ENCODE measurements at places on chromosomes 2 and 18.

DNA sequence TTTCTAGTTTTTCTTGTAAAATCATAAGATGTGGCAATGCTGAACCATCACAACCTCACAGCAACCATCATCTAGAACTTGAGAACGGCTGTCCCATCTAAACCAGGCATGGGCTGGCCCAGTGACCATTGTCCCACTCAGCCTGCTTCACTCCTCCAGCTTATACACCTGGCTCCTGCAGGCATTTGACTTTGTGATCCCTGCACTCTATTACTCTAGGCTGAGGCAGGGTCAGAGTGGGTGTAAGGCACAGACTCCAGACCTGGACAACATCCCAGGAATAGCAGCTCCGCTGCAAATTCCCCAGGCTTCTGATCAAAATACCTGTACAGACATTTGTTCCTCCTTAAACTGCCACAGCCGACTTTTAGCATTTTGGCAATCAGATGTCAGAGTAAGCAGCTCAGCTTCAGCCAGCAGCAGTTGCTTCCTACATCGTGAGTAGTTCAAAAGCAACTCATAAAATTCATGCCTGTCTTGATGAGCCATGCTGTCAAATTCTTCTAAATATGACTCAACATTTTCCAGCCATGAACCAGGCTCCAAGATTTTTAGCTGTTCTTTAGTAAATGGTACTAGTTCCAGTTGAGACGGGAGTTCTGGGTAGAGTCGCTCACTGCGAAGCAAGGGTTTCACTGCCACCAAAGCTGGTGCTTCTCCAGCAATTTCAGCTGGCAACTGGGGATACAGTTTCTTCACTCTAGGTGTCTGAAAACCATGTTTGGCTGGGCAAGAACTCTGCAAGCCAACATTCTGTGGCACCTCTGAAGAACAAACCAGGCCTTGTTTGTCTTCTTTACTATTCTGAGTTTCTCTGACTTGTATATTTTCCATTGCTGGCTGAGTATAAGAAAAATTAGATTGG, 12.8 kb downstream of the EPG5 start:
- DNase-seq: no peak

DNA sequence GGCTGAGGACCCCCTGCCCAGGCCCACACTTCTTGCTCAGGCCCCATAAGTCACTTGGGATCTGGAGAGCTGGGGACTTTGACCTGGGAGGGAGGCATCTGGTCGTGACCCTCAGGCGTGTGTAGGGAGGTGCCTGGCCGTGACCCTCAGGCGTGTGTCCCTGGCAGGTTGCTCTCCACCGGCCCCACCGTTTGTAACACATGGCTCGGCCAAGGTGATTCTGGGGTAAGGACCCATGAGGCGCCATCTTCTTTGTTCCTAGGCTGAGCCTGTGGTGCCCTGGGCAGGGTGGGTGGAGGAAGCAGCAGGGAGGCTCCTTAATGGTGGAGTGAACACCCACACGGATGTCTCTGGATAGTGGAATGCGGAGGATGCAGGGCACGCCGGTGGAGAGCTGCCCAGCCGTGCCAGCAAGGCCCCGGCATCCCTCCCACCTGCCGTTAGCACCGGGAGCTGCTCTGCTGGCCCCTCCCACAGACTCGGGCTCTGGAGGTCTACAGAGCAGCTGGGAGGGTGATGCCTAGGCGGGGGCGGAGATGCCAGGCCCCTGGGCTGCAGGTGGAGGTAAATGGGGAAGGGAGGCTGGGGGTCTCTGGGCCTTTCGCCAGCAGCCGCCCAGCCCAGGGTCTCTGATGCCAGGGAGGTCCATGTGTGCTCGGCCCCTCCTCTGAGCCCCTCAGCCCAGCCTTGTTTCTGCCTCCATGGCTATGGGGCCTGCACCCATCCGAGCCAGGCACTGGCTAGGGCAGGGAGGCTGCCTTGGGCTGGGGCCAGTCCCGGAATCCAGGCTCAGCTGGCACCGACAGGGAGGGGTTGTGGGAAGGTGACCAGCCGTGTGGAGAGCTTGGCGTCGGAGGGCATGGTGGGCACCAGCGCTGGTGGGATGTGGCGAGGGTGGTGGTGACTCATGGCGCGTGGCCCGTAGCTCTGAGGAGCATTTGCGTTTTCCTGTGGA, 1.1 kb upstream of the GAL3ST2 start:
- no peak for DNase-seq

GRCh38 chr18:44742718-44743311, 62.1 kb downstream of the SETBP1 start:
- DNase-seq: no peak

GRCh38 chr2:140589273-140589672, 1541.5 kb downstream of the LRP1B start:
- no peak for DNase-seq

GRCh38 chr2:197993363-197993762, 189.0 kb downstream of the PLCL1 start:
- DNase-seq: no peak

- no peak for DNase-seq
Measured at GRCh38 chr2:104745846-104746245, 108.1 kb upstream of the POU3F3 start.

DNA sequence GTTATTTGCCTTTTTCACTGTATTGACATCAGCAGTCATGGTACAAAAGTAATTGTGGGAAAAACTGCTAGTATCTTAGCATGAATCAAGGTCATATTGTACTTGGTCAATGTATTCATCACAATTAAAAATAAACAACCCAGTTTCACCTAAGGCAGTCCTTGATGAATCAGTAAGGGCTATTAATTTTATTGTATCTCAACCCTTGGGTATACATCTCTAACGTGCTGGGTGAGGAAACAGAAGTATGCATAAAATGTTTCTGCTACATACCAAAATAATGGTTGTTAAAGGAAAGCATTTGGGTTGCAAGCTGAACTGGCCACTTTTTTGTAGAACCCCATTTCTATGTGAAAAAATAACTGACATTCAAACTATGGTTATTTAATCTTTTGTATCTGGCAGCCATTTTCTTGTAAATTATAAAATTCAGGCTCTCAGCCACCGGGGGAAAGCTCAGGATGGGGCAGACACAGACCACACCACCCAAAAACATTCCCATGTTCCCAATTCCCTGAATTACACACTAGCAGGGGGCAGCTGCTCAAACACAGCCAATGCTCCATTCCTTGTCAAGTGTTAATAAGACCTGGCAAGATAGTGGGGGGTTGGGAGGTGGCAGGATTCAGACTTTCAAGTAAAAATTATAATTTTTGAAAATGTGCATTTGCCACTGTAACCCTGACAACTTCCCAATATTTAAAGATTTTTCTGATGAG, 49.3 kb downstream of the OLA1 start:
- no peak for DNase-seq

DNA sequence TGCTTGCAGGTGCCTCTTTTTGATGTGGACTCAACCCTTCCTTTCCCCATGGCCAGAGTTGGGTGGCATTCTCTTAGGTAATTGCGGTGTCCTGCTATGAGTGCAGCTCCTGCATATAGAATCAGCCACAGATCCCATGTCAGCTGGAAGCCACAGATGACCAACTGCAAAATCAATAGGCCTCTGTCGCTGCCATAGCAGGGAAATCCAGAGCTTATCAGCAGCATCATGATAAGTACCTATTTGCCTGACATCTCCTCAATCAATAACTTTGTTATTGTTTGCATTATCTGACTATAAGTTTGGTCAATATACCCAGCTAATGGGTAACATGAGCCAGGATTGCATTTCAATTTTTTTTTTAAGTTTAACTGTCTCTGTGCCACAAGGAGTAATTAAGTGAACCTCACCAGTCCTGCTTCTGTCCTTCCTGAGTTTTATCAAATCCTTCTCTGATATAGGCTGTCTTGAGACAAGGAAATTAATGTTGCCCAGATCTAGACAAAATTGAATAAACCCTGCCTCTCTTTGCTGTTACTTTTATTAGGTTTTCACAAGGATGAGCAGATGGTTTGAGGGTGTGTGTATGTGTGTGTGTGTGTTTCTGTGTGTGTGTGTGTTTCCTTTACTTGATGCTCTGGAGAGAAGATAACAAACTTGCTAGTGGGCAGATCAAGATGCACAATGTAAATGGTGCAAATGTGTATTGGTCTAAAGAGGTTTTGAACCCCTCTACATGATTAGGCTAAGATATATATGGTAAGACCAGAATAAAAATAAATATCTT, 59.6 kb upstream of the CREB1 start:
- no peak for DNase-seq

DNA sequence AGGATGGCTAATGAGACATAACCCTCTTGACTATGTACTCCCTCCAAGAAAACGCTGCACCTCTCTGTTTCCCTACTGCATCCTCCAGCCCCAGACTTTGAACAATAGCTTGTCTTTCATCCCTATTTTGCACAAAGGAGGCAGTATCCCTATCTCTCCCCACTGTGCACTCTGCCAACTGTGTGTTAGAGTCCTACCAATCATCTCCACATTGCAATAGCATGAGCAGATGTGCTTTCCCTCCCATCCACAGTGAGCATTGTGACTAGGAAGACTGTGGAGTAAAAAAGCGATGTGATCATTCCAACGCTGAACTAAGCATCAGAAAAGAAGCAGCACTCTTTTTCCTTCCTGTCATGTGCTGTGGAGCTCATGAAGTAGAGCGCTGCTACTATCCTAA, 206.3 kb upstream of the GULP1 start:
- no peak for DNase-seq

- DNase-seq: no peak
Measured at GRCh38 chr18:73646772-73647171, 500.9 kb downstream of the FBXO15 start.

GRCh38 chr2:36711741-36712314, 15.3 kb downstream of the VIT start:
- no peak for DNase-seq

- no peak for DNase-seq
Measured at GRCh38 chr2:190802626-190803209, 77.9 kb upstream of the GLS start.

DNA sequence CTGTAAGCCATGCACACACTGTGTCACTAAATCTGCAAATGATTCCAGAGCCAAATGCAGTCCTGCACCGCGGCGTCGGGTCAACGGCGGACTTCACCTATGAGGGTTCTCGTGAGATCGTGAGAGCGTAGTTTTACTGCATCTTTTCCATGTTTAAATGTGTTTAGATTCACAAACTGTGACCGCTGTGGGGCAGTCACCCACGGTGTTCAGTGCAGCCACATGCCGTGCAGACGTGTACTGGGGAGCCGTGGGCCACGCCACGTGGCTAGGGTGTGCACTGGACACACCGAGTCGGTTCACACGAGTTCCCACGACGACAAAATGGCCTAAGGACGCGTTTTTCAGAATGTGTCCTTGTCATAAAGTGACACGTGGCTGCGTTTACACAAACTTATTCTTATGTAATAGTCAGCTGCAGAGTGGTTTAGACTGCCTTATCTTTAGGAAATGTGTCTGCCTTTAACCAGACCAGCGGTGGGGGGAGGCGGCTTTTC, 34.1 kb downstream of the NFATC1 start:
- no peak for DNase-seq

- no peak for DNase-seq
Measured at GRCh38 chr2:132646540-132647108, 23.4 kb downstream of the LYPD1 start.

DNA sequence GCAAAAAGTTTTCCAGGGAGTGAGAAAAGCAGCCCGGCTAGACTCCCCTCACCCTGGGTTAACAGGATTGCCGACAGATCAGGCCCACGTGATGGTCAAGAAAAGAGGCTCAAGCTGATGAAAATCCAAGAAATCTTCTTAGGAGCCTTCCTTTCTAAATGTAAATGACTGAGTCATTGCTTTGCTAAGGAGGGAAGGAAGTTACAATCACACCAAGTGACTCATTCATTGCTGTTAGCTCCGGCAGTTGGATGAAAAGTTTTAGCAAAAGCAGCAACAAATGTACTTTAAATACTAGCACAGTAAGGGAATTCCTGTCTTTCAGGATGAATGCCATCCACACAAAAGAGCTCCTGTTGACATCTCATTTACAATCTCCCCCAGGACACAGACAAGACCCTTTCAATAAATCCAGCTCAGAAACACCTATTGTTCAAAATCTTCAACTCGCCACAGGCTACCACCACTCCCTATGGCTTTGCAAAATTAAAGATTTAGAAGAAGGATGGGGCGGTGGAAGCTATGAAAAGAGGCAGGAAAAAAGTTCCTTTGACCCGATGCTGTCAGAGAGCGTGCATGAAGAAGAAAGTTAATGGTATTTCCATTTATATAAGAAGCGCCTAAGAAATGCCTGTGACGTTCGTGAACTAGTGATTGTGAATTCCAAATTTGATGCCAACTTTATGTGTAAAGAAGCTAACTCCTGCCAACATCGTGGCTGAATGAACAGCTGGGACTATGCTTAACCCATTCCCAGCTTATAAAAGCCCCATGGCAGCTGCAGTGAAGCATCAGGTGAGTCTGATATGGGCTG, 153.7 kb downstream of the TGIF1 start:
- peak; percentile 32 for DNase-seq

DNA sequence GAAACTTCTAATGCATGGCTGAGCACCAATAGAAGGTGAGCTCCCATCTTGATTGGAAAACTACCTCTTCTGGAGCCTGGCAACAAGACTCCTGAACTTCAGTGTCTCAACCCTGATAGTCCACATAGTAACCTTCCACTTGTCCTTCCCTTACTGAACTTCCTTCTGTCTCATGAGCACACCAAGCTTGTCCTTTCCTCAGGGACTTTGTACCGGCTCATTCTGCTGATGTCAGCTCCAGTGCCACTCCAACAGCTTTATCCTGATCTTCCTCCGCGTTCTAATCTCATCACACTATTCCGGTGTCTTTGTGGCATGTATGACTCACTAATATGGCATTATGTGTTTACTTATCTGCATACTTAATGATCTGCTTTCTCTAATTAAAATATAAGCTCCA, 862.0 kb upstream of the ID2 start:
- DNase-seq: no peak

- no peak for DNase-seq
Measured at GRCh38 chr18:22109535-22109934, 59.9 kb upstream of the GATA6 start.

DNA sequence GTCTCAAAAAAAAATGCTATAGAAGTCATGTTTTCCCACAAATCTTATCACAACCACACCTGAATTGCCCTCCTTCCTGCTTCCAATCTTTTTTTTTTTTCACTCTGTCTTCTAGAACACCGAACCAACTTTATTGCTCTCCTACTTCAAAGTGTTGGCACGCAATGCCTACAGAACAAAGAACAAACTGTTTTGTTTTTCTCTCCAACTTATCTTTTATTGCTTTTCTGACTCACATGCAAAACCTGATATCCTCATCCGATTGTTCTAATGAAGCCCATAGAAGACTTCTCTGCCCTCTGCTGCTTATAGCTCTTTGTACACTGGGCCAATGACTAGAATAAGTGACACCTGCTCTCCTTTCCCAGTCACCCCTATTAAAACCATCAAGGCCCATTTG, 602.8 kb downstream of the EPHA4 start:
- no peak for DNase-seq

DNA sequence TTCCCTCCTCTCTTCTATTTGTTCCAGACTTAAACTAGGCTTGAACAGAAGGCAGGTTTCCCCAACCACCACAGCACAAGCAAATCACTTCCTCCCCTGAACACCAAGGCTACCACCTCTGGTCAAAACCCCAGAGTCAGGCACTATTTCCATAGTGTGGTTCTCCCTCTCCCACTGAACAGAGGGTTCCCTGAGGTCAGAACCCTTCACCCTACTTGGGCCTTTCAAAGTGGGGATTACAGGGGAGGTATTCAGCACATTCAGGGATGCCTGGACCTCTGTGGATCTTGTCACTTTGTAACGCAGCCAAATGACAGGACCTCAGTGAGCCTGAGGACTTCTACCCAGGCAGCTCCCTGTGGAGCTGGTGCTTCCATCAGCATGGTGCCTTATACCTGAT, 88.7 kb downstream of the TNS1 start:
- DNase-seq: no peak

- no peak for DNase-seq
Measured at GRCh38 chr18:13191779-13192178, 26.8 kb upstream of the LDLRAD4 start.

GRCh38 chr2:168751104-168751740, 51.2 kb upstream of the NOSTRIN start:
- peak; percentile 44 for DNase-seq

Data from CD4-positive, alpha-beta T cell treated with Interleukin-17A for 4 hours (primary cell).